Liver (tissue), 10 donors: ENCODE measurements at places on chromosomes 4 and X. TPM values are rescaled to one million over a fixed set of nuclear protein-coding genes. Genes with fewer than 3 reads are reported as not detected.
A peak's percentile ranks its signal among the peaks of the same experiment; 100 is the strongest.

DNA sequence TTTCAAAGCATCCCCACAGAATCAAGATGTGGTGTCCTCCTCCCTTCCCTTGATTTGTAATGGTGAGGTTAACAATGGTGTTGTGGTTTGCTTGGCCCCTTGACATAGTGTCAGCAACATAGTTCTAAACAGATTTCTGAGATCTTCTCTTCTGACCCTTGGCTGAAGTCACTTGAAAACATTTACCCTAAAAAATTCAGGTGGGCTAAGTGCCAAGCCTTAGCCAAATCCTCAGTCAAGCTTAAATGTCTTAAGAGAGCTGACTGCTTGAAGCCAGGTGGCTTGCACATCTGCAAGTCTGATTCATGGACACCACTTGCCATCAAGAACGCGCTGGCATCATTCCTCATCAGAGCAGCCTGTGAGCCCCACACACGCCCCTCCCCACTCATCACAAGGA, 173.2 kb downstream of the MGST2 start:
- DNase-seq: no peak

DNA sequence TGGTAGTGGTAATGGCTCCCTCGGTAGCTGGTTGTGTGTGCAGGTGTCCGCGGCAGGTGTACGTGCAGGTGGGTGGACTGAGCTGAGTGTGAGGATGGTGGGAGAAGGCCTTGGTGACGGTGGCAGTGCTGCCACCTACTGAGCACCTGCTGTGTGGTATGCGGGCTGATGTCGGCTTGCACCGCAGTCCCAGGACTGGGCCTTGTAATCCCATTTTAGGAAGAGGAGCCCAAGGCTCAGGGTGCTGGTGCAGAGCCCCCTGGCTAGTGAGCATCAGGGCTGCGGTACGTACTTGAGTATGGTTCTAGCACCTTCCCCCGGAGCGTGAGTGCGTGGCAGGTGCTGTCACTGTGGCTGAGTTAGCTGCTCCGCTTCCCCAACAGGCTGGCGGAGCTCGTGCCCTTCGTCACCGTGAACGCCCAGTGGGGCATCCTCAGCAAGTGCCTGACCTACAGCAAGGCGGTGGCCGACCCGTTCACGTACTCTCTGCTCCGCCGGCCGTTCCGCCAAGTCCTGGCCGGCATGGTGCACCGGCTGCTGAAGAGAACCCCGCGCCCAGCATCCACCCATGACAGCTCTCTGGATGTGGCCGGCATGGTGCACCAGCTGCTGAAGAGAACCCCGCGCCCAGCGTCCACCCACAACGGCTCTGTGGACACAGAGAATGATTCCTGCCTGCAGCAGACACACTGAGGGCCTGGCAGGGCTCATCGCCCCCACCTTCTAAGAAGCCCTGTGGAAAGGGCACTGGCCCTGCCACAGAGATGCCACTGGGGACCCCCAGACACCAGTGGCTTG, 5.7 kb upstream of the CPZ start:
- no peak for DNase-seq

- no peak for DNase-seq
Measured at GRCh38 chr4:73593631-73594241, 26.5 kb downstream of the RASSF6 start.

DNA sequence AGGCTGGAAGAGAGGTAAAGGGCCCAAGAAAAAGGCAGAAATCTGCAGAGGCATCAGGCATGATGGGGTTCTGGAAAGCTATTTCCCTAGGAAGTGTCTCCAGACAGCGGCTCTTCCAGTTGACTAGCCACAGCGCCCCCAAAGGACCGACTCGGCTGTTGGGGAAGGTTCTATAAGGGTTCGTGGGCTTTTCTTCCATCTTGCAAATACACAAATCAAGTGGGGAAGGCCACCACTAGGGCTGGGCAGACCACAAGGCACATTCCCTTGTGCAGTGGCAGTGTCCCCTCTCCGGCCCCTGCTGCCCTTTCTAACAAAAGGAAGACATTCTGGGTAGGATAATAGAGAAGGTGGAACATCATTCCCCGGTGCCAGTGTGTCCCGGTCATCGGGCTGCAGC, 18.2 kb downstream of the BCOR start:
- no peak for DNase-seq

DNA sequence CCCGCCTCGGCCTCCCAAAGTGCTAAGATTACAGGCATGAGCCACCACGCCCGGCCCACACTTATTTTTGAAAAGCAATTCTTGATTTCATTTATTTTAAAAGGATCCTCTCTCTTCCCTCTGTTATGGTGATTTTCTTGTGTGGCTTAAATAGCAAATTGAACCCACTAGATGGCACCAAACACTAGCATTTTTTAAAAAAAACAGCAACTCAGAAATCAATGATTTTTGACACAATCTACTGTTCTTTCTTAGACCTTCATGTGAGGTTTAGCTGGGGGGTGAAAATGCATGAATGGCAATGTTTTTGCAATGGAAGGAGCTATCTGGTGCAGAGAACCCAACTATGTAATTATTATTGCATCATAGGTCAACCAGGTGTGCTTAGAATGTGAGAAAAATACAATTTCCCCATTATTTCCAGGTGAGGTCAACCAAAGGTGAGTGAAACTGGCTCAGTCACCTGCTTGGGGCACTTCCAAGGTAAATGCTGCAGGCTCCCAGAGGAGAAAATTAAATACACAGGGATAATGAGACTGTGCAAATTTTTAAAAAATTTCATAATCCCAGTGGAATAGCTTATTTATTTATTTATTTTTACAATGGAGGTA, 226.7 kb upstream of the PRKX start:
- DNase-seq: no peak

DNA sequence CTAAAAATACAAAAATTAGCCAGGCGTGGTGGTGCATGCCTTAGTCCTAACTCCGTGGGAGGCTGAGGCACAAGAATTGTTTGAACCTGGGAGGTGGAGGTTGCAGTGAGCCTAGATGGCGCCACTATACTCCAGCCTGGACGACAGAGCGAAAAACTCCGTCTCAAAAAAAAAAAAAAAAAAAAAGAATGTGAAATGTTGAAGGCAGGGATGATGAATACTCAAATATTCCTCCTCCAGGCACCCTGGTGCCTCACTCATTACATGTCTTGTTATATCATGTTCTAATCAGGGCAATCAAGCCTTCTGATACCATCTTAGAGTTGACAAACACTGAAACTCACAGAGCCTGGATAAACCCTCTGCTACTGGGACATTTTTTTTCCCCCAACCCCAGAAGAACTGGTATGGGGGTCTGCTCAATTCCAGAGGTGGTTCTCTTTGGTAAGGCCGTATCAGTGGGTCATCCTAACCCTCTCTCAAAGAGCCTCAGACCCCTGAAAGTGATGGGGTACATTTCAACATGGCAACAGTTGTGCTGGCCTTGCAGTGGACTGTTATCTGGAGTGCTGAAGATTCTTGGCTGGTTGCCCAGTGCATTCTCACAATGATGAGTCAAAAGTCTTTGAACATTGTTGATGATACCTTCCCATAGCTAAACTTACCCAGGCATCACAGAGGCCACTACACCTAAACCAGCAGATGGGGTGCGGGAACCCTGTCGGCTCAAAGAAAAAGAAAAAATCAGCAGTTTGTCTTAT, 2.4 kb upstream of the SH3KBP1 start:
- no peak for DNase-seq

- DNase-seq: no peak
Measured at GRCh38 chr4:181968371-181968770, 274.8 kb upstream of the TENM3 start.

- DNase-seq: no peak
Measured at GRCh38 chr4:128686810-128687209, 122.7 kb upstream of the JADE1 start.

GRCh38 chr4:52750819-52751486, at the start of gene ERVMER34-1:
Gene ERVMER34-1, minus strand, starts transcription at chr4:52751425. Its CDS starts 5,905 bp downstream, at chr4:52745520.
- peak; percentile 34 for DNase-seq

- DNase-seq: no peak
Measured at GRCh38 chrX:130413415-130413814, 11.6 kb downstream of the RBMX2 start.

GRCh38 chr4:174828845-174829701, at the start of gene GLRA3:
Gene GLRA3, minus strand, starts transcription at chr4:174829247. Its CDS starts 436 bp downstream, at chr4:174828811.
- peak; percentile 33 for DNase-seq

DNA sequence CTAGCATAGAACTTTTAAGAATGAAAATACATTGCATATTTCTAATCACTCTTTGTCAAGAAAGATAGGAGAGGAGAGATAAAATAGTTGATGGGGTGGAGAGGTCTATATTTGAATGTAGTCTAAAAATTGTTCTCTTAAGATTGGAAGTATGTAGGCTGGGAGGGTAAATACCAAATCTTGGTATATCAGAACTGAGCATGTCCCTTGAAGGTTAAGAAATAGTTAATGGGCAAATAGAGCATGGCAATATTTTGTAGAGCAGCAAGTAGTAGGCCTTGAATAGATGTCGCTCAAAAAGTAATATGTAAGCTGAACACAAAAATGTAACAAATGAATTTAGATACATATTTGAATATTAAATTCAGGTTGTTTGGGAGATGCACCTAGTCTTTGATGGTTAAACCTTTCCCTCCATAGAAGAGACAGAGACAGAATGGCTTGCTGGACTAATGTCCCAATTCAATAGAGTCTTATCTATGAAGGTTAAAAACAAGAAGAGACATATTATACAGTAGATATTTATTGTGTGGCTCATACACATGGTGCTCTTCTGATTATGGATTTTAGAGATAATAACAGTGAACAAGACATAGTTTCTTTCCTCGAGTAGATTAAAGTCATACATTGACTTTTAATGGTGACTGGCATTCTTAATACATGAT, 12.5 kb downstream of the ALB start:
- no peak for DNase-seq

GRCh38 chr4:140080883-140081282, 73.1 kb downstream of the MAML3 start:
- DNase-seq: no peak

DNA sequence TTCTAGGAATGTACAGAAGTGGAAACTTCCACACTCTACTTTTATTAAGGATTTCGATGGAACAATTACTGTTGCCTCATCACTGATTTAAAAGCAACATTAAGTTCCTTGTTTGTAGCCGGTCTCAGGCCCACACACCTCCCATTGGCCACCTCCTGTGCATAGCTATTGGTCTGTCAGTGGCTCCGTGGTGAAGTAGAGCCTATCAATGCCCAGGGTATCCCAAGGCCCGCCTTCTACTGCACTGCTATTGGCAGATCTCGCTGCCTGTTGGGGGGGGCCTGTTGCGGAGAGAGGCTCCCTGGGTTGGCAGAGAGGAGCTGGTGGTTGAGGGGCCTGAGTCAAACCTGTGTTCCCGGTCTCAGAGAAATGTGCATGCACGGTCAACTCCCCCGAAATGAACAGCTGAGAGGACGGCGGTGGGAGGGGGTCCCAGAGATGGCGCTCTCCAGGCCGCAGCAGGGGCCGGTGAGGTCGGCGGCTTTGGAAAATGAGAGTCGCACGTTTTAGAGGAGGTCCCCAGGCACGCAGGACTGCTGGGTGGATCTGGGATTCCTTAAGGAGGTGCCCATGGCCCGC, 4.9 kb upstream of the ARAF start:
- DNase-seq: peak; percentile 79

DNA sequence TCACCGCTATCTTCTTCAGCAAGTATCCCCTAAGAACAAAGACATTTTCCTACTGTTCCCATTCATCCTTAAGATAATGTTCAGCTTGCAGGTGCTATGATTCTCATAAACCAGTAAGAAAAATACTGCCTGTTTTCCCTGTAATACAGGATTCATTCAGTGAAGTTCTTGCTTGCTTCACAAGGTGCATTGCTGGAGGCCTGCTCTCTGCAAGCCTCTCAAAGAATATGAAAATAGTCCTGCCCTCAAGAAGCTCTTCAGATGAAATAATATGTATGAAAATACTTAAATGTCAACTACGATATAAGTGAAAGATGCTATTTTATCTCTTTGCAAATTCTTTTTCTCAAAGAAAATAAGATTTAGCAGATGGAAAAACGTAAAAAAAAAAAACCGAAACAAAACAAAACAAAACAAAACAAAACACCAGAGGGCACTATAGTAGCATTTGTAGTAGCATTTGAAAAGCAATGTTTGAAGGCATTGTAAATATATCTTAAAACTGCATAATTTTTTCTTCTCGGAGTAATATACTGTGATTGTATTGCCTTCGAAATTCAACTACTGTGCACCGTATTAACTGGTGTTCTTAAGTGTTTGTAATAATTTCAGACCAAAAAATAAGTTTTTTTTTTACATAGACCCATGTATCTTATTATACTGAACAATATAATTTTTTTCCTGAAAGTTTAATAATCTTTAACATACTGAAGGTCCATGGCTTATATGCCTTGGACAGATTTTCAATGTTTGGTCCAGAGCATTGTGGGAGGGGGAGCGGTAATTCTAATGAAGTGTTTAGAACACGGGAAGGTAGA, 26.0 kb downstream of the ADH4 start:
- DNase-seq: no peak

DNA sequence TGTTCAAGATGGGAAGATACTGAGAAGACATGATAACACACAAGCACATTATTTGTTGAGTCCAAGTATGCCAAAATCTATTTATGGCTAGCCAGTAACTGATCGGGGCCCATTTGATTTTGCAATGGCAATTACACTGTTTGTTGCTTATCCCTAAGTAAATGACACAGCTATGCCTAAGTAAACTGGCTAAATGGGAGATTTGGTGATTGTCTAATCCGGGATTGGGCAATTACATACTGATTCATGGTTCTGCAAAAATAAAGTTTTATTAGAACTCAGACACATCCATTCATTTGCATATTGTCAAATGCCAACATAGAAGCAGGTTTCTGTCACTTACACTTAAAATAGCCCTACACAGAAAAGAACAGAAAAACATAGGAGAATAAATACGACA, 140.2 kb upstream of the TBL1X start:
- DNase-seq: no peak

- no peak for DNase-seq
Measured at GRCh38 chr4:140344621-140345020, 28.8 kb upstream of the SCOC start.

DNA sequence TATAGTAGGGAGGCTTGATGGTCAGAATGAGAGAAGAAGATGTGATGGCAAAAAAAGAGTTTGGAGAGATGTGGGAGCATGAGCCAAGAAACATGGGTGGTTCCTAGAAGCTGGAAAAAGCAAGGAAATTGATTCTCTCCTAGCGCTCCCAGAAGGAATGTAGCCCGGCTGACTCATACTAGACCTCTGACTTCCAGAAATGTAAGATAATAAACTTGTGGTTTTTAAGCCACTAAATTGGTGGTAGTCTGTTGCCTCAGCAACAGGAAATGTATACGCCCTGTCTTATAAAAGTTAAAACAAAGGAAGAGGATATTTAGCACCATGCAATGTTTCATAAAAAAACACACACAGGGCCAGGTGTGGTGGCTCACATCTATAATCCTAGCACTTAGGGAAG, 182.7 kb upstream of the PCDH7 start:
- DNase-seq: no peak

- DNase-seq: no peak
Measured at GRCh38 chrX:10761447-10761846, 141.1 kb upstream of the MID1 start.

ASMT gene
- polyA plus RNA-seq: 0.26 TPM

LDB2 gene
- polyA plus RNA-seq: 7.4 TPM

SLC4A4 gene
- 10.7 TPM for polyA plus RNA-seq

C4orf50 gene
- polyA plus RNA-seq: not detected

SOWAHB gene
- polyA plus RNA-seq: 10.2 TPM

HELT gene
- not detected for polyA plus RNA-seq

ERCC6L gene
- polyA plus RNA-seq: 0.29 TPM

RBM46 gene
- 0.24 TPM for polyA plus RNA-seq
